ENCODE measurements at places on chromosomes 1 and 21.

- DNase-seq, result no peak
Observed at GRCh38 chr1:145845144-145845513, 301 bp upstream of the NUDT17 start.

- DNase-seq, result no peak
Observed at GRCh38 chr1:209103092-209103491, 480.4 kb upstream of the CAMK1G start.

DNA sequence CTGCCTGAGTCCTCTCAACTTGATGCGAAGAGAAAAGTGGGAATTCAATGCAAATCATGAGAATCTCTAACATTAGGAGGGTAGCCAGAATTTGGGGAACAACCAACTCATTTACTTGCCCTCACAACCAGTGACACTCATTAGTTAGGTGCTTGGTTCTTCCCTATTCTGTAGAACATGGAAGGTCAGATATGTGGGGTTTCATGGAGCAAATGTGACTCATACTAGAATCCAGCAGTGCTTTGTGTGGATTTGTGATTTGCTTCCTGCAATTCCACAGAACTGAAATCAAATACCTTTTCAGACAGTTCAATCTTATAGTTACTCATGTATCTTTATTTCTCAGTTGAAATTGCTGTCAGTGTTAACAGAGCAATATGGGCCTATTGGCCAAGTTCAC lies 6.9 kb upstream of the ETV3 start:
- no peak for DNase-seq

GRCh38 chr1:18256282-18257235 lies 149.0 kb downstream of the IGSF21 start:
- peak; percentile 92 for DNase-seq

DNA sequence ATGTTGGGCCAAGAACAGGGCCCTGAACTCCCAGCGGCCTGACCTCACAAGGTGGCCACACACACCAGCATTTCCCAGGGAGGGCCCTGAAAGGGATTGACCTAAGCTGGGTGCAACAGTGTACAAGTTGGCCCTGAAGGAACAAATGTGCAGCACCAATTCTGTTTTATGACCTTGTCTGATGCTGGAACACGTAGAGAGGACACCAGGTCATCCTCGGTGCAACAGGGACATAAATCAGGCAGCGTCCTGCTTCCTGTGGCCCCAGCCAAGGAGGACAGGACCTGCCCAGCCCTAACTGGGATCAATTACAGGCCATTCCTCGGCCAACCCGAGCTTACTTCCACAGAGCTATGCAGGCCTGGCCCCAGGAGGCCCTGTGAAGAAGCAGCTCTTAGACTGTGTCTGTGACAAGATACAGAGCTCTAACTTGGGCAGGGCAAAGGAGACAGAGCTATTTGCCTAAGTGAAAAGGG lies 12.8 kb upstream of the PHC2 start:
- DNase-seq, result peak; percentile 92

DNA sequence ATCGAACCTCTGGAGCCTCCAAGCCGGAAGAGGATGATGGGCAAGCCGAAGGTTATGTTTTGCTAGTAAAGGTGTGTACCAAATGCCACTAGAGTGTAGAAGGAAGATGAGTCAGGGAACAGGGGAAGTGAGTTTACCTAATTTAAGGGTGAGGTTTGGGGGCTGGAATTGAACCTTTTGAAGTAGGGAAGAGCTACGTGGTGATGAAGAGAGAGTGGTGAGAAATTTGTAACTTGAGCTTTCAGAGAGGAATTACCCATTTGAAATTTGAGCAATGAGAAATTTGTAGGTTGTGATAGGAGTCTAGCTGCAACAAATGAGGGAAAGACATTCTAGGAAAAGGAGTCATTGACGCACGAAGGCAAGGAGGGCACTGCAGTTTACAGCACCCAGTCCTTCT lies 70.0 kb upstream of the TENT5C start:
- no peak for DNase-seq

GRCh38 chr1:3290915-3291314 lies 163.6 kb upstream of the ARHGEF16 start:
- DNase-seq, result no peak

GRCh38 chr21:25457411-25457810 lies 149.9 kb downstream of the MRPL39 start:
- DNase-seq, result no peak

- no peak for DNase-seq
Observed at GRCh38 chr1:75132242-75132811, 1.9 kb upstream of the LHX8 start.

- no peak for DNase-seq
Observed at GRCh38 chr1:1220197-1220596, 6.2 kb upstream of the TNFRSF4 start.

GRCh38 chr1:100006688-100007087 lies 36.9 kb downstream of the SLC35A3 start:
- DNase-seq, result no peak

DNA sequence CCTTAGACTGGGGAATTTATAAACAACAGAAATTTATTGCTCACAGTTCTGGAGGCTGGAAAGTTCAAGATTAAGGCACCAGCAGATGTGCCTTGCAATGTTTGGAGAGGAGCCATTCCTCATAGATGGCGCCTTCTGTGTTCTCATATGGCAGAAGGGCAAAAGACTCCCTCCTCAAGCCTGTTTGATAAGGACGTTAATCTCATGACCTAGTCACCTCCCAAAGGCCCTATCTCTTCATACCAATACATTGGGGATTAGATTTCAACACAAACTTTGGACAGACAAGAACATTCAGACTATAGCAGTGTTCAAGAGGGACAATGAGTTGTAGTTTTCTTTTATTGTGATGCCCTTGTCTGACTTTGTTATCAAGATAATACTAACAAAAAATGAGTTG lies 34.3 kb downstream of the PSMG1 start:
- no peak for DNase-seq

DNA sequence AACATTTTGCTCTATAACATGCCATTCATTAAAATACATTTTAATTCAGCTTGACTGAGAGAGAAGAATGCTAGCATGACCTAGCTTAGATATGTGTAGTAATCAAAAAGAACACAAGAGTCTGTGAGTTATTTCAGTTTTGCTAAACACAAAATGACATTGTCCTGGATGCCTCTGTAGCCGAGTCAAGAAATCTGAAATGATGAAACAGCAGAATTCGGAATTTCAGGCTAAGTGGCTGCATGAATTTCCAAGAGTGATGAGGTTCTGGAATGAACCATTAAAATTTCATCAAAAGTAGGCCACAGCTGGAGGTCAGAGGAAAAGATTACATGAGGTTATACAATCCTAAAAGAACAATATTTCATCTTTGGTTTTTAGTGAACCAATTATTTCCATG lies 79.1 kb upstream of the CXADR start:
- no peak for DNase-seq

DNA sequence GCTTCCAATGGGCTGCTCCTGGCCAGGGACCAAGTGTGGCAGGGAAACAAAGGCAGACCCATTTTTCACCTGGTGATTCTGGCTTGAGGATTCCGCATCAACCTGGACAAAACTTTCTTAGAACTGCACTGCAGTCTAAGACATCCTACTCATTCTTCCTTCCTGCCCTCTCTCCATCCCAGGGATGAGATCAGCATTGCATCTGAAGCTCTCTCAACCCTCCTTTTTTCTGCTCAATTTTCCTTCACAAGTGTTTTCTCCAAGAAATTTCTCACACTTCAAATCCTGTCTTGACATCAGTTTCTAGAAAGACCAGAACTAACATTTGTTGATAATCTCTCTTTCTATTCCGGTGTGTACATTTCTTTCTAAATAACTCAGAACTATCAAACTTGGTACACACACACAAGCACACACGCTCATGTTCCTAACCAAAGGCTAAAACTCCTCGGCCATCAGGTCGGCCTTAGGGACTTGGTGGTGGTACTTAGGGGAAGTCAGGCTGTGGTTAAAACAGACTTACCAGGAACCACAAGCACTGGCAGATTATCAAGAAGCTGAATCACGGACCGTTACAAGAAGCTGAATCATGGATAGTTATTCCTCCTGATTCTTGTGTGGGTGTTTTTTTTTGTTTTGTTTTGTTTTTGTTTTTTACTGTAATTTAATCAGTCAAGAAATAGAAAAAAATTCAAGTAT lies 21.0 kb upstream of the CXADR start:
- no peak for DNase-seq

DNA sequence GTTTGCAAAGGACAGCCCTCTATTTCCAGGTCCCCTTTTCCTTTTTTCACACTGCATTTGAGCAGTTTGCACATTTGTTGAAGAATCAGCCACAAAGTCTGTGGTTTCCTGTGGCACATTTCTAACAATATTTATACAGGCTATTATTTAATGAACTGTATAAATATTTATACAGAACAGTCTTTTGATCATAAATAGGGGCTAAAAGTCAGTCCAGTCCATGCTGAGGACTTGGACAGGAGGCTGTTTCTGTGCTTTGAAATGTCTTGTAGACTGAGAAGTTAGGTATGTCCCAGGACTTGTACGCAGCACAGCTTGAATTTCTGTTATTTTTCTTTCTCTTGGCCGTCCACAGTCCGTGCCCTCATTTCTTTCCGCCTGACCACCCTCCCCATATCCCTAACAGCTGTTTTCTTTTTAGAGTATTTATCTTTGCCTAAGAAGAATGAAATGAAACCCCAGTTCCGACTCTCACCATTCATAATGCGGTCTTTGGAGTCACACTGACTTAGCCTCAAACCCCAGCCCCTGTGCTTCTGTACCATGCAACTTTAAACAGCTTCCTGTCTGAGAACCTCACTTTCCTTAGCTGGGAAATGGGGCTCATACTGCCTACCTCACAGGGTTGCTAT lies 19.7 kb downstream of the FGGY start:
- DNase-seq, result peak; percentile 69

DNA sequence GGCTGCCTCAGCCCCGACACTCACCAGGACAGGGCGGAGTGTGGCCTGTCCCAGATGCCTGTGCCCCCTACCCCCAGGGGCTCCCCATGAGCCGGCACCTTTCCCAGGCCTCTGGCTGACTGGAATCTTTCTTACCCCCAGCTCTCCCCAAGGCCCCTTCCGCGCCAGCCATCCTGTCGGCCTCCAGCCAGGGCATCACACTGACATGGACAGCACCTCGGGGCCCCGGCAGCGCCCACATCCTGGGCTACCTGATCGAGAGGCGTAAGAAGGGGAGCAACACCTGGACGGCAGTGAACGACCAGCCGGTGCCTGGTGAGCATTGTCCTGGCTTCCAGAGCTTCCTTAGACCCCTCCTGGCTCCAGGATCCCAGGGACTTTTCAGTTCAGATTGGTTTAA lies 26.5 kb downstream of the IGFN1 start:
- no peak for DNase-seq

DNA sequence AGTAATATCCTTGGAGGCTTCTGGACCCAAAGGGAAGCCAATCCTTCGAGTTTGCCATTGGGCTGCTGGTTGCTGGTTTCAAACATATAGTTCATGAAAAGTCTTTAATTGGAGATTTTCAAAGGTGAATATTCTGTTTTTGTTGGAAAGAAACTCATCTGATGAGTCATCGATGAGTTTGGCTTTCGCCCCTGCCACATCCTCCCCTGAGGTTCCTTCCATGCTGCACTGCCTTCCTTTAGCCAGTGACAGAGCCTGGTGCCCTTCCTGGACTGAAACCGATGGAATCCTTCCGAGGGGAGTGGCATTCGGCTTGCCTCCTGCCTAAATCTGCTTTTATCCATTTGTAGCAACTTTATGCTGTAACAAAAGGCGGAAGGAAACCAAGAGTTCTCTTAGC lies 550.0 kb downstream of the KIF26B start:
- no peak for DNase-seq

Data from kidney (tissue), 22 donors.